Spleen (tissue), 13 donors: ENCODE measurements at places on chromosomes 6 and 20.

- no peaks in the 10 kb centered on the region for H3K36me3 ChIP-seq
- H3K4me1 ChIP-seq = no peaks in the 10 kb centered on the region
- H3K27me3 ChIP-seq = no peaks in the 10 kb centered on the region
- no peak overlapping the region for H3K27ac ChIP-seq
These were observed 62.7 kb downstream of the COL12A1 start for GRCh38 chr6:75143191-75143590.

DNA sequence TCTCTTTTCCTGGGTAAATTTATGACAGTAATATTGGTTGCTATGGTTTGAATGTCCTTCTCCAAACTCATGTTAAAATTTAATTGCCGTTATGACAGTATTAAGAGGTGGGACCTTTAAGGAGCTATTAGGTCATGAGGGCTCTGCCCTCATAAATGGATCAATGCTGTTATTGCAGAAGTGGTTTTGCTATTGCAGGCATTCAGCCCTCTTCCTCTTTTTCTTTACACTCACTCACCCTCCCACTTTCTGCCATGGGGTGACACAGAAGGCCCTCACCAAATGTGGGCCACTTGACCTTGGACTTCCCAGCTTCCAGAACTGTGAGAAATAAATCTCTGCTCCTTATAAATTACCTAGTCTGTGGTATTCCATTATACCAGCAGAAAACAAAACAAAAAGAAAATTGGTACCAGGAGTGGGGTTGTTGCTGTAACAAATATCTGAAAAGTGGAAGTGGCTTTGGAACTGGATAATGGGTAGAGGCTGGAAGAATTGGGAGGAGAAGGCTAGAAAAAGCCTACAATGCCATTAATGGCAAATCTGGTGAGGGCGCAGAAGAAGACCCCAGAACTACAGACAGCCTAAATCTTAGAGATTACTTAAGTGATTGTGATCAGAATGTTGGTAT, 24.8 kb upstream of the IGF2R start:
- H3K4me1 ChIP-seq = peaks cover 9% of the 10 kb centered on the region
- H3K4me3 ChIP-seq = no peak overlapping the region
- H3K36me3 ChIP-seq = no peaks in the 10 kb centered on the region
- H3K27ac ChIP-seq = peak overlapping the region; percentile 22

GRCh38 chr6:155523821-155524651, 68.4 kb upstream of the NOX3 start:
- H3K4me3 ChIP-seq = no peak overlapping the region
- no peaks in the 10 kb centered on the region for H3K4me1 ChIP-seq
- H3K27ac ChIP-seq = no peak overlapping the region
- DNase-seq = no peak

GRCh38 chr6:65229825-65230224, 477.2 kb downstream of the EYS start:
- no peaks in the 10 kb centered on the region for H3K4me1 ChIP-seq
- no peak for DNase-seq
- H3K27ac ChIP-seq = no peak overlapping the region
- H3K27me3 ChIP-seq = no peaks in the 10 kb centered on the region

DNA sequence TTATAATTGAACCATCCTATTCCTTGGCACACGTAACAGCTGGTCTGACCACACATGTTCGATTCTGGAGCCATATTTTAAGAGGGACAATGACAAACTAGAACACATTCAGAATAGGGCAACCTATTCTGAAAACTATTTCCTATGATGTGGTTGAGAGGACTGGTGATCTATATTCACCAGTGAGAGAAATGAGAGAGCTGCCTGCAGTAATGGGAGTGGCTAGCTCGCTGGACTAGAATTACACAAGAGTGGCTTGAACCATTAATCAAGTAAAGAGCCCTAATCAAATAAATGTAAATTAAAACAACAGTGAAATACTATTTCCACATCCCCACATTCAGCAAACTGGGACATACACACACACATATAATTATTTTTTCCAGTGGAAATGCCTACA, 55.3 kb upstream of the LY86 start:
- no peak for DNase-seq
- no peak overlapping the region for H3K27ac ChIP-seq
- no peak overlapping the region for H3K4me3 ChIP-seq

GRCh38 chr6:157486572-157486971, 105.6 kb downstream of the ZDHHC14 start:
- peaks cover 51% of the 10 kb centered on the region for H3K4me1 ChIP-seq
- H3K36me3 ChIP-seq = no peaks in the 10 kb centered on the region
- no peak overlapping the region for H3K4me3 ChIP-seq
- no peak overlapping the region for H3K27ac ChIP-seq

GRCh38 chr20:2084703-2085102, 16.9 kb upstream of the STK35 start:
- no peak for DNase-seq
- no peak overlapping the region for H3K4me3 ChIP-seq
- H3K4me1 ChIP-seq = no peaks in the 10 kb centered on the region
- no peak overlapping the region for H3K27ac ChIP-seq

- no peaks in the 10 kb centered on the region for H3K4me1 ChIP-seq
- DNase-seq = no peak
- H3K36me3 ChIP-seq = no peaks in the 10 kb centered on the region
- H3K4me3 ChIP-seq = no peak overlapping the region
These were observed 277.3 kb downstream of the PHF3 start for GRCh38 chr6:63912887-63913286.

DNA sequence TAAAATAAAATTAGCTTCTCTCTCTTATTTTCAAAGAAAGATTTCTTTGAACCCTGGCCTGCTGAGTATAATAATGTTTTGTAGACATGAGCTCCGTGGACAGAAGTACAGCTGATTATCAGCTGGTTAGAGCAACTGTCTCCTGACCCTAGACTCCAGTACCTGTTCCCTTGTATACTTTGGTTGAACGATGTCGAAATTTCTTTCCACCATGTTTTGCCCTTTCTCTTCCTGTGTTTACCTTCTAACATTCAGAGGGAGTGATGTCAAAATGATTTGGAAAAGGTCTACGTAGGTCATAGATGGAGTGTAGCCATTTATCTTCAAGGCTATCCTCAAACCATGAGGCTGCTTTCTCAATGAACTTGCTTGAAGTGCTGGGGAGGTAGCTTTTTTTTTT, 16.8 kb upstream of the ADTRP start:
- H3K4me3 ChIP-seq = no peak overlapping the region
- no peaks in the 10 kb centered on the region for H3K36me3 ChIP-seq
- DNase-seq = no peak

GRCh38 chr6:35970181-35970580, 49.3 kb upstream of the SRPK1 start:
- no peak overlapping the region for H3K4me3 ChIP-seq
- H3K36me3 ChIP-seq = no peaks in the 10 kb centered on the region
- H3K27me3 ChIP-seq = no peaks in the 10 kb centered on the region
- DNase-seq = no peak

GRCh38 chr6:118813775-118814174, 80.2 kb upstream of the ASF1A start:
- H3K27ac ChIP-seq = no peak overlapping the region
- peaks cover 3% of the 10 kb centered on the region for H3K4me1 ChIP-seq
- H3K4me3 ChIP-seq = no peak overlapping the region
- no peak for DNase-seq
- no peaks in the 10 kb centered on the region for H3K27me3 ChIP-seq
